ENCODE measurements at places on chromosomes 6 and 20.
A peak's percentile ranks its signal among the peaks of the same experiment; 100 is the strongest.

DNA sequence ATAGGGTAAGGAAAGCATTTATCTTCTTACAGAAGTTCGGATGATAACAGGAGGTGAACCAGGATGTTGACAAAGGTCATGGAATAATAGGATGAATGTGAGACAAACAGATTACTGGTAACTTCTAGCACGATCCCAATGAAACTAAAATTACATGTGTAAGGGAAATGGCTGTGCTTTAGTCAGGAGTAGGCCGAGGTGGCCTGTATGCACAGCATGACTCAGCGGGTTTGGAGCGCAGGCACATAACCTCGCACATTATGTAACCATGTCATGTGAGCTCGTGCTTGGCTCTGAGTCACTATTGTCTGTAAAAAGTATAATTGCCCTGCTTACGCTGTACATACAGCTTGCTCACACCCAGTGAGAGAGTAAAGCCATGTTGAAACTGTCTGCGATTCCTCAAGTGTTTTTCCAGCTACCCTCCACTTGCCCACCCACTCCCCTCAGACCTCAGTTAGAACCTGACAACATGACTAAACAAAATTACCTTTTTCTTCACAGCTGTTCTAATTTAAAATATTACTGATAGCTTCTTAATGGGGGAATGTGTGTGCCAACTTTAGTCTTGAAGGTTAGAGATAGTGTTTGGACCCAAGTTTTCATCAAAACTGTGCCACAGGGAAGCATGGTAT lies 8.2 kb downstream of the CYB5R4 start:
- DNase-seq, result peak; percentile 88

- no peak for DNase-seq
These were observed 1.4 kb downstream of the AARS2 start for GRCh38 chr6:44311767-44312166.

- DNase-seq, result no peak
These were observed 239.4 kb downstream of the DLL1 start for GRCh38 chr6:170051229-170052172.

GRCh38 chr20:44969300-44969894 lies 3.1 kb downstream of the STK4 start:
- DNase-seq, result no peak

GRCh38 chr20:63519668-63520503 lies 679 bp upstream of the PPDPF start:
- DNase-seq, result peak; percentile 57

DNA sequence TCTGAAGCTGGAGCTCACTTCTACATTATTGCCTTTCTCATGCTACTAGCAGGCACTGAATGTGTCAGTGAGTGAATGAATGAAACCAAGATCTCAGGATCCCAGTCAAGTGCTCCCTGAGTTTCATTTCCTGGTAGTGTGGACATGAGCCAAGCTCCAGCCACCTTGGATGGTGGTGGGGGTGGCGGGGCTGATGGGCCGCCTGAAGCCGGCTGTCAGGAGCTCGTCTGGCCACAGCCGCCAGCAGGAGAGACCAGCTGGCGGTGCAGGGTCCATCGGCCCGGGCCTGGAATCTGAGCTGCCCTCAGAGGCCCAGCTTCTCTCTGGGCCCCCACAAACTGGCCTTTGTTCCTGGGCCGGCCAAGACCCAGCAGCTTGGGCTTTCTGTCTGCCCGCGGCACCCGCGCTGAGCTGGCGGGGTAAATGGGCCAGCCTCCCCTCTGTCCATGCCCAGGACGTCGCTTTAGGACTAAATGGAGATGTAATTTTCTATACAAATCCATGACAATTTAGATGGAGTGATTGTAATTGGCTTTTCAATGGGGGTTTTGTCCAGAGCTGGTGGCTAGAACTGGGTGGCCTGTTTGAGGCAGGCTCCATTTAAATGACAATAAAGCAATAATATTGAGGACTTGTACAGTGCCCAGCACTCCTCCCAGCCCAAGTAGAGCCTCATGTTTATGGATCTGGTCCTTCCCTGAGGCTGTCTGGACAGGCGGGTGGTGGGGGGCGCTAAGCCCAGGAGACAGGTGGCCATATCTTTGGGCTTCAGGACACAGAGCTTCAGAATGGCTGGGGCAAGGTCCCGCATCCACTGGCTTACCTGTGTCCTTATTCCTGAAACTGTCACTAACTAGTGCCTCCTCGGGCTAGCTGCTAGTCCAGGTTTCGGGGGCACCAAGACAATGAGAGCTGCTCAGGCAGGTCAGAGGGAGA lies 43.5 kb downstream of the NOL4L start:
- DNase-seq, result no peak

GRCh38 chr6:148235446-148235845 lies 107.2 kb upstream of the SASH1 start:
- peak; percentile 17 for DNase-seq

GRCh38 chr6:133549371-133549801 lies 308.2 kb downstream of the EYA4 start:
- no peak for DNase-seq
